ENCODE measurements at places on chromosomes 2 and 18.
A peak's percentile ranks its signal among the peaks of the same experiment; 100 is the strongest.

GRCh38 chr2:242017086-242017485 lies 147.6 kb downstream of the RTP5 start:
- no peak for DNase-seq

GRCh38 chr2:2230433-2230817 lies 100.7 kb downstream of the MYT1L start:
- DNase-seq = no peak

- DNase-seq = no peak
Observed at GRCh38 chr2:74566076-74566753, 11.7 kb downstream of the DOK1 start.

- no peak for DNase-seq
Observed at GRCh38 chr2:238908960-238909951, 61.4 kb downstream of the TWIST2 start.

GRCh38 chr18:6546229-6546628 lies 131.5 kb upstream of the L3MBTL4 start:
- no peak for DNase-seq

GRCh38 chr2:131055169-131056065 lies 37.8 kb downstream of the FAM168B start:
- no peak for DNase-seq

- no peak for DNase-seq
Observed at GRCh38 chr2:126643431-126643830, 12.5 kb upstream of the GYPC start.

DNA sequence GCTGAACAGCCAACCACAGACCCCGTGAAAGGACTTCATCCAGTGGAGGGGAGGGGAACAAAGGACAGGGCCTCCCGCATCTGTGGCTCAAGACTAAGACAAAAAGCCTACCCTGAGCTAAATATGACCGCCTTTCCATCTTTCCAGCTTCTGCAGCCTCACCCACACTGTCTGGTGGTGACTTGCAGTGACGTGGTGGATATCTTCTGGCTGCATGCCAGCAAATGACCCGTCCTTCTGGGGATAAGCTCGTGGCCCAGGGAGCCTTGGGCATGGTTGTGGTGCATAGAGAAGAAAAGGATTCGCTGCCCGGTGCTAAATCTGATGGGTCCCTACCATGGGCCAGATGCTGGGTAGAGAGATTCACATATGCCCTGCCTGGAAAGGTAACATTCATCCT lies 8.7 kb upstream of the NGEF start:
- no peak for DNase-seq

DNA sequence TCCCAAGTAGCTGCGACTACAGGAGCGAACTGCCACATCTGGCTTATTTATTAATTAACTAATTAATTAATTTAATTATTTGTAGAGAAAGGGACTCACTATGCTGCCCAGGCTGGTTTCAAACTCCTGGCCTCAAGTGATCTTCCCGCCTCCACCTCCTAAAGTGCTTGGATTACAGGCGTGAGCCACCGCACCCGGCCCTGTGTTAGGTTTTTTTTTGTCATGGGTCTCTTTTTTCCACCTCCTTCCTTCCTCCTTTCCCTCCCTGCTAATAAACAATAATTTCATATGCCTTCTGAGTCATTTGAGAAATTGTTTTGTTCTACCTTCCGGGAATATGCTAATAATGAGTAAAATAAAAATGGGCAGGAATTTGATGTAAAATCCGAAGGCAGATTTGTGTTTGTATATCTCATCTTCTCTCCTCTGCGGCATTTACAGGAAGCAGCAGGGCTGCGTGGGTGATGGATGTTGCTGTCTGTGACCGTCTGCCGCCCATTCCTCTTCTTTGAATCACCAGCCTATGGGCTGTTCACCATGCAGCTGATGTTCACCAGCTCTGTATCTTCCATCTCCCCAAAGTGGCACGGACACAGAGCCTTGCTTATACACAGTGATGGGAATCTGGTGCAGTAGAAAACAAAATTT lies 89.9 kb downstream of the ACSL3 start:
- DNase-seq = no peak

DNA sequence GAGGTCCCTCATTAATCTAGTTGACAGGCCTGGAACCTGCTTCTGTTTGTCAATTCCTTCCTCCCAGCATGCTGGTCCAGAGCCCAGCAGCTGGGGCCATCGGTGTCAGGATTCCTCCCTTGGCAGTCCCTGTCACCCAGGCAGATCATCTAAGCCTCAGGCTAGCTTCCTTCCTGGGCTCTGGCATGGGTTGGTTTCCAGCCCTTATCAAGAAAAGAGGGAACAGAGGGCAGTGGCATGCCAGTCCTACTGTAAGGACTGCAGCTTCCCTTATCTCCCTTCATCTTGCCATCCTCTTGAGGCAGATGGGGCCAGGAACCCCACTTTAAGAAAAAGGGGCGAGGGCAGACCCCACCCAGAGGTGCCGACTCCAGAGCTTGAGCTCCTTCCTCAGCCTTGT lies 10.9 kb upstream of the KCNK3 start:
- no peak for DNase-seq

- no peak for DNase-seq
Observed at GRCh38 chr2:42217307-42217706, 48.2 kb downstream of the EML4 start.

DNA sequence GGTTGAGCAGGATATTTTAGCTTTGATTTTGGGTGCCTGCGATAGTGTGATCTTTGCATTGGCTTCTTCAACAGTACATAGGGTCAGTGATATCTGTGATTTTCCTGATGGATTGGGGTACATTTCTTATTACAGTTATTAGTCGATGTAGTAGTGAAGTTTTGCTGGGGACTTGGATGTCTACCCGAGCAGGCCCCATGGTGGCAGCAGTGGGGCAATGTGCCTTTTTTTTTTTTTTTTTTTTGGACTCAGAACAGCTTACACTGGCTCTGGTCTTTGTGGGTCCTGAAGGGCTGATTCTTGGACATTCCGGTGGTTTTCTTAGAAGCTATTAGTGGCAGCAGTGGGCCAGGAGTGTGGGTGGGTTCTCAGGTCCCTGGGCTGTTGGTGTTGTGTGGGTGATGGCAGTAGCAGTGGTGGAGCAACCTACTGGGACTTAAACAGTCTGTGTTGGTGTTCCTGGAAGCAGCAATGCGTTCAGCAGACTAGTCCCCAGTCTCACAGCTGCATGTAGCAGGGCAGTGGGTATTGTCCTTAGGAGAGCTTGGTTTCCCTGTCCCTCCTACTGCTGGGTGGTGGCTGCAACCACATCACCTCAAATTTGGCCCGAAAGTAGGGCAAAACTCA lies 53.7 kb upstream of the SLC4A10 start:
- DNase-seq = no peak

- DNase-seq = no peak
Observed at GRCh38 chr2:84942964-84943421, 28.0 kb upstream of the KCMF1 start.

- DNase-seq = no peak
Observed at GRCh38 chr2:190178066-190178722, 115.7 kb upstream of the MSTN start.

DNA sequence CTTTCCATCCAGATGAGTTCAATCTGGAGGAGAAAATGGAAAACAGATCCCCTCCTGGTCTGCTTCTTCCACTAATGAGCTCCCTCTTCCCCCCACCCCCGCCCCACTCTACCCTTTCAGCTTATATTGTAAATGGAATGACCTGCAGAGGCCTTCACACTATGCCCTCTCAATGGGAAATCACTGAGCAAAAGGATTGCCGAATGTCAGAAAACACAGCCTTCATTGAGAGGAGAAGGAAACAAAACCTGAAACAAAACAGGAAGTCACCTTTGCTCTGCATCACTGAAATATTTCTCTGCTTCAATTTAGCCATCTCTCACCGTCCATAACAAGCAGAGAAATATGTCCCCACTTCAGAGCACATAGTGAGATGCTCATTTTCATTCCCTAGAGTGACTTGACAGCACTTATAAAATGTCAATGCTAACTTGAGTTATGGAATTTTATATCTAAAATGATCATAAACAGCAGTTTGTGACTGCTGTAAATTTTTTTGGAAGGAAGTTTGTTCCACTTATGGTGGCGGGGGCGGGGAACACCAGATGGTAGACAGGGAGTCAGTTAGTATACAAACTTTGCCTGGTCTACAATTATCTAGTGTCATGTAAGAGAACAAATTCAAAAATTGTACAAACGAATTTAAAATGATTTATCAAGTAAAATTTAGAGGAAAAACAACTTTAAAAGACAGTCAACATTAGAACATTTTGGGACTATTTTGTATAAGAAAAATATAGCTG lies 1.8 kb upstream of the FRZB start:
- DNase-seq = no peak

DNA sequence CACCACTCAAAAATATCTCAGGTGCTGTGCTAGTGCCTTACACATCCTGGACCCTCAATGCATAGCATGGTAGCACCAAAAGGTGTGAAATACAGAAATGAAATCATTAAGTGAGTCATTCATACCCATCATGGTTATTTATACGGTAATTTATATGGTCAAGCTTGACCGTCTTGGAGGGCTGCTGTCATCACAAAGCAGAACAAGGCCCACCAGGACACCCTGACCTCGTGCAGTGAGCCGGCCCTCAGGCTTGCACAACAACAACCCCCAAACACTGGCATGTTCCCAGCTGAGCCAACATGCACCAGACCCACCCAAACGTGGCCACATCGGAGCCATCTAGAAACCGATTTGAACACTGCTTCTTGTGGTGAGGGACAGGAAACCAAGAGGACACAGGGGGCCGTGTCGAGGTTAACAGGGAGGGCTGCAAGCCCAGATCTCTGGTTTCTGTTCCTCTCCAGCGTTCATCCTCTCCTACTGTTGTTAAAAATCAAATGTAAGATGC lies 378.5 kb upstream of the ID2 start:
- peak; percentile 29 for DNase-seq

DNA sequence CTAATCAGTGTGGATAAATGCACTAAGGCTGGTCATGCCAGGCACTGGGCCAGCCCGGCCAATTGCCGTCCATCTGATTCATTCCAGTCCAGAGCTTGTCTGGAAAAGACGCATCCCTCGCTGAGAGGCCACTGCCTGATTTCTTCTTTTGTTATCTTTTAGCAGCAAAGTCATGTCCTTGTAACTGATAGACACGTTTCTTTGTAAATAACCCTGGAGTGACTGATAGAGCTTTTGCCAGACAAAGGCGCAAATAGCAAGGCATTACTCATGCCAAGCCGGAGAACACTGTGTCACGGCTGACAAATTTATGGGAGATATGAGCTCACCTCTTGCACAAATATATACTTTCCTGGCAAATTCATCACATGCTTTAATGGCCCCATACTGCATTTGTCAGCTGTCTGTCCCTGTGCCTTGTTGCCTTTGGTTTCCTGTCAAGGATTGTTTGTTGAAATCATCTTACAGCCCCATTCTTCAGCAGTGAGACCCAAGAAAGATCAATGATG lies 164.4 kb downstream of the ETAA1 start:
- DNase-seq = no peak

- DNase-seq = no peak
Observed at GRCh38 chr2:108958632-108959341, 30.2 kb downstream of the EDAR start.

DNA sequence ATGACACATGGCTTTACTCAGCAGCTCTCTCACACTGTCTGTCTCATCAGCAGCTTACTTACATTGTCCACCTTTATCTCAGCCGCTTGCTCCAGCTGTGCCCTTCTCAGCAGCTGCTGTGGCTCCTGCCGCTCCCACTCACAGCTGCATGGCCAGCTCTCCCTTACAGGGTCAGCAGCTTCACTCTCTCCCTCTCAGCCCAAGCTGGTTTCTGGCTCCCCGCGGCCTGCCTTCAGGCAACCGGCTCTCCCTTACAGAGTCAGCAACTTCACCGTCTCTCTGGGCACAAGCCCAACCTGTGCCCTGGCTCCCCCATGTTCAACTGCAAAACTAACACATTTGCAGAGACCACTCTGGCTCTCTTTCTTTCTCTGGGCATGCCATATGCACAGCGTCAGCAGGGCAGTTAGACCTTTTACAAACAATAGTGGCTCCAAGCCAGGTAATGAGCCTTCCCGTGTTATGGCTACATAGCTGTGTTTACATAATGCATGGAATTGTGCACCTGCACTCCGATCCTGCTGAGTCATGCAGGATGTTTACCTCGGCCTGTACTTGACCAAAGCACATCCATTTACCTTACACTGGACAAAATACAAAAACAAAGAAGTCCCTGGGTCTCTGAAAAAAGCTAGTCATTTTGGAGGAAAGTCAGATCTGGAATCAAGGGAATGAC lies 167.3 kb downstream of the DOK6 start:
- DNase-seq = no peak

DNA sequence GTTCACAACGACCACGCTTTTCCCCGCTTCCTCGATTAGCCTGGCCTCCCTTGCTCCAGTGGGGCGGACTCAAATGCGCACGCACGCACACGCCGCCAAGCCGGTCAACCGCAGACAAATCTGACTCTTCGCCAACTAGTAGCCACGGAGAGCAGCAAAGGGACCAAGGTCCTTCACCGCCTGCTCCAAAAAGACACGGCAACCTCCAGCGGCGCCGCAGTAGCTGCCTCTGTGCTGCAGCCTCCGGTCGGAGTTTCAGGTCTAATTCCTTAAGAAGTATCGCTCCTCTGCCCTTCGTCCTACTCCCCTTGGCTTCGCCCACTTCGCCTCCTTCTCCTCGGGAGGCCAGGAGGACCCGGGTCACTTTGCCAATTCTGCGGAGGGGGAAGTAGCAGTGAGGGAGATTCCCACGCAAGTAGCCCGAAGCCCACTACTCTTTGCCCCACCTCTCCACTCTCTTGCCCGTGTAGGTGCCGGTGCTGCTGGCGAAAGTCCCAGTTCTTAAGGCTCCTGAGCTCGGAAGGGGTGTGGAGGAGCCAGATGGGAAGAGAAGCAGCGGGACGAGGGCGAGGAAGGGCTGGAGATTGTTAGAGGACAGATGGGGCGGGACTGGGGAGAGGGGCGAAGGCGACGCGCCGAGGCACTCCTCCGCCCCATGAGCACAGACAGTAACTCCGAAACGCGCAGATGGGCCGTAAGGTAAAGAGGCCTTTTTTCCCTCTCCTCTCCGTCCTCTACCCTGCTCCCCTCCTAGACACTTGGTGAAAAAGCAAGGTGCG lies 615 bp downstream of the AKAIN1 start:
- no peak for DNase-seq

- no peak for DNase-seq
Observed at GRCh38 chr18:3906116-3906750, 456.3 kb downstream of the TGIF1 start.

DNA sequence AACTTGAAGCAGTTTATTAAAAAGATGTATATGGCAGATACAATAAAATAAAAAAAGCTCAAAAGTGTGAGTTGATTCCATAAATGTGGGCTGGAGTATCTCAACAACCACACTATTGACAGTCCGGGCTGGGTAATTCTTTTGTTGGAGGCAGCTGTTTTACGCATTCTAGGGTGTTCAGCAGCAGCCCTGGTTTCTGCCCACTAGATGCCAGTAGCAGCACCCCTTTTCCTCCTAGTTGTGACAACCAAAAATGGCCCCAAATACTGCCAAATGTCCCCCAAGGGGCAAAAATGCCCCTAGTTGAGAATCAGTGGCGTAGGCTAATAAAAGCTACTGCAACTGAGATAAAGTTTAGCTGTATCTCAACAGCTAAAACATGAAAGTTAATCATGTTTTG lies 44.8 kb downstream of the CHMP3 start:
- no peak for DNase-seq

- DNase-seq = no peak
Observed at GRCh38 chr2:235756491-235756890, 262.6 kb downstream of the AGAP1 start.

- no peak for DNase-seq
Observed at GRCh38 chr18:31590570-31590969, 1.1 kb upstream of the TTR start.

All from activated CD4-positive, alpha-beta T cell treated with anti-CD3 and anti-CD28 coated beads for 24 hours (primary cell).